Vagina (tissue), 2 donors: ENCODE measurements at places on chromosomes 6 and 20.

- DNase-seq, result no peak
Observed at GRCh38 chr20:2688041-2688591, 4.5 kb upstream of the EBF4 start.

- no peak for DNase-seq
Observed at GRCh38 chr6:161682982-161683381, 409.1 kb upstream of the AGPAT4 start.

GRCh38 chr6:142013875-142014495 lies 118.7 kb upstream of the GJE1 start:
- no peak for DNase-seq

DNA sequence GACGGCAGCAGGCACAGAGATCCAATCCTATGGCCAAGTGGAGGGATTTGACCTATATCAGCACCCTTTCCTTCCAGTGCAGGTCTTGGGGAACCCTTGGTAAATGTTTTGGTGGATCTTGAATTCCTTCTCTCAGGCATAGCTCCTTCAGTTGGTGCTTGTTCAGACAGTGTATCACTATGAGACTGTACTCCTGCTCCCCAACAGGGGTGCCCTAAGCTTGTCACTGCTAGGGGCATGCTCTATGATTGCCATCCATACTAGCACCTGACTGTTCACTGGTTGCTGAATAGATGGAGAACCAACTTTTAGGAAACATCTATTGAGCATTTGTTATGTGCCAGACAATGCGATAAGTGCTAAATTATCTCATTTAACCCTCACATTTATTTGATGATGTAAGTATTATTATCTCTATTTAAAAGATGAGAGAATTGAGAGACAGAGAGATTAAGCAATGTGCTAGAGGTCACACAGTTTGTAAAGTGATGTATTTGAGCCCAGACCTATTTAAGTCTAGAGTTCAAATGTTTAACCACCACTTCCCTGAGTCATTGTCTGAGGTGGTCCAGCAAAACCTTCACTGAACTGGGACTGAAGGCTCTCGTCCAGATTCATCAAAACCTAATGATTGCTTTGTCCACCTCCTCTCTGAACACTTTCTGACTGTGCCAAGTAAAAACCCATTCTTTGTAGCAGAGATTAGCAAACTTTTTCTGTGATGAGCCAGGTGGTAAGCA lies 34.3 kb downstream of the ADGRF1 start:
- DNase-seq, result no peak

DNA sequence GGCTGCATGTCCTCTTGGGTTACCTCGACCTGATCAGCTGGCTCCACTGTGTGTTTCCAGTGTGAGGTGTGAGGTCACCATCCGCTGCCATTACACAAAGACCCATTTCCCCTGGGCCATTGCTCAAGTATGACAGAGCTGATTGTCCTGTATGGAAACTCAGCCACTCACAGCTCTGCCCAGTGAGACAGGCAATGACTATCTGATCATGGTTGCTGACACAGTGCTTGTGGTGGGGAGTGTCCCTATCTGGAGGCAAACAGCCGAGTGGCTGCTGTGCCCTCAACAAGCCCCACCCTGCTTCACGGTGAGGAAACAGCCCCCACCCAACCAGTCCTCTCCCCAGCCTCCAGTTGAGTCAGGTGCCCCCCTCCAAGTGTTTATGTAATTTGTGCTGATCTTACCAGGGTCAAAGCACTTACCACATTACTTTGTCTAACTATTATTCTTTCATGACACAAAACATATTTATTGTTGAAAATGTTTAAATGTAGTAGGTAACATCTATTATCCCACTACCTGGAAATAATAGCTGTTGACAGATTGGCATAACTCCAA lies 11.7 kb upstream of the MAPK13 start:
- peak; percentile 88 for DNase-seq

- no peak for DNase-seq
Observed at GRCh38 chr20:53524589-53525312, 68.9 kb downstream of the ZNF217 start.

GRCh38 chr6:147738099-147738498 lies 229.6 kb downstream of the SAMD5 start:
- no peak for DNase-seq

DNA sequence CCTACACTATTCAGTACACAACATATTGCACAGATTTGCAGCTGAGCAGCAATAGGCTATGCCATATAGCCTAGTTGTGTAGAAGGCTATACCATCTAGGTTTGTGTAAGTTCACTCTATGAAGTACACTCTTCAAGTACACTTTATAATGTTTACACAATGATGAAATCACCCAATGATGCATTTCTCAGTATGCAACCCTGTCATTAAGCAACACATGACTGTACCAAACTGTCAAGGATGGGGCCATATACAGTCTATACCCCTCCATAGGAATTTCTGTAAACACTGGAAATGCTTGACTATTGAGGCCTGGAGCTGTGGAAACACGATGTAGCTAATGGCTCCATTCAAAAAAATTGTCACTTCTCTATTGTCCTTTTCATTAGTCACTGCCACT lies 535.4 kb downstream of the EPM2A start:
- no peak for DNase-seq

GRCh38 chr6:75946146-75946831 lies 126.2 kb downstream of the IMPG1 start:
- DNase-seq, result no peak

DNA sequence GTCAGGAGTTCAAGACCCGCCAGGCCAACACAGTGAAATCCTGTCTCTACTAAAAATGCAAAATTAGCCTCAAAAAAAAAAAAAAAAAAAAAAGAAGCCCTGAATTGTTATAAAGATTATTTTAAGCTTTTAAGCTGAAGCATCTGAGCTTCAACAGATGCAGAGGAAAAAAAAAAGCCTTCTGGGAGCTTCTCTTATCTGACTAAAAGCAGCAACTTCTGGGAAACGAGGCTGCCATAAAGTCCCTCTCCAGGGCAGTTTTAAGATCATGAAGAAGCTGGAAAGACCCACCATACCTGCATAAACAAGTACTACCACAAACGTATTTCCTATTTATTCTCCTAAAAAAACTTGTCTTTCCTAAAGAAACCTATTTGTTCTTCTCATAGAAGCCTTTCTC lies 3.6 kb downstream of the SERINC3 start:
- DNase-seq, result no peak

GRCh38 chr20:38338849-38339520 lies 7.3 kb upstream of the LBP start:
- DNase-seq, result no peak

- no peak for DNase-seq
Observed at GRCh38 chr20:44586289-44586911, 4.0 kb downstream of the PKIG start.

DNA sequence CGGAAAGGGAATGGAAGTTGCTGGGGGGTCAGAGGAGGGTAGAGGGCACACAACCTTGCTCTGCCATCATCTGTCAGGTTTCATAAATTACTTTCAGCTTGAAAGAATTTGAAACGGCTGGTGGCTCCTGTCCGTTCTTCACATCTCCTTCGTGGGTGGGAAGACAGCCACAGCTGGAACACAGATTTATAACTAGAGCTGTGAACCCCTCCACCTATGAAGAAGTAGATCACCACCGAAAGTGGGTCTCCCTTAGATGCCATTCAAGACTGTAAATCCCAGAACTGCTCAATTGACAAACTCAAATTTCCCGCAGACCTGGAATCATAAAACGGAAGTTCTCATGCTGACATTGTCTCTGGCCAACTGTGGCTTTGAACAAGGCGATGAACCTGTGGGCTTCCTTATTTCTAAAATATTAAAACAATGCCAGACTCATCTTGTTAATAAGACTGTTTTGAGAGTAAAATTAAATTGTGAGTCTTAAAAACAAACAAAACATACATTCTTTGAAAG lies 65.3 kb downstream of the BTBD3 start:
- no peak for DNase-seq

GRCh38 chr20:57870597-57871236 lies 160.9 kb upstream of the PMEPA1 start:
- peak; percentile 72 for DNase-seq

DNA sequence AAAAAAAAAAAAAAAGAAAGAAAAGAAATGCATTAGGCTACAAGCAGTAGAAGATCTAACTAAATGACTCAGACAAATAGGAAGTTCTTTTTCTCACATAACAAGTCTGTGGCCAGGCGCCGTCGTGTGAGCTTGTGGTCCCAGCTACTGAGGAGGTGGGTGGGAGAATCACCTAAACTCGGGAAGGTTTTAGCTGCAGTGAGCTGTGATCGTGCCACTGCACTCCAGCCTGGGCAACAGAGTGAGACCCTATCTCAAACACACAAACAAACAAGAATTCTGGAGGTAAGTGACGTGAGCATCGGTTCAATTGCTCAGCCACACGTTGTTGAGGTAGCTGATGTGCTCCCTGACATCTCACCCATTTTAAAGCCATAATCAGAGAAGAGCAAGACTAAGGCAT lies 37.9 kb upstream of the SLC23A2 start:
- no peak for DNase-seq

- no peak for DNase-seq
Observed at GRCh38 chr6:3732345-3733141, 19.0 kb downstream of the PXDC1 start.

DNA sequence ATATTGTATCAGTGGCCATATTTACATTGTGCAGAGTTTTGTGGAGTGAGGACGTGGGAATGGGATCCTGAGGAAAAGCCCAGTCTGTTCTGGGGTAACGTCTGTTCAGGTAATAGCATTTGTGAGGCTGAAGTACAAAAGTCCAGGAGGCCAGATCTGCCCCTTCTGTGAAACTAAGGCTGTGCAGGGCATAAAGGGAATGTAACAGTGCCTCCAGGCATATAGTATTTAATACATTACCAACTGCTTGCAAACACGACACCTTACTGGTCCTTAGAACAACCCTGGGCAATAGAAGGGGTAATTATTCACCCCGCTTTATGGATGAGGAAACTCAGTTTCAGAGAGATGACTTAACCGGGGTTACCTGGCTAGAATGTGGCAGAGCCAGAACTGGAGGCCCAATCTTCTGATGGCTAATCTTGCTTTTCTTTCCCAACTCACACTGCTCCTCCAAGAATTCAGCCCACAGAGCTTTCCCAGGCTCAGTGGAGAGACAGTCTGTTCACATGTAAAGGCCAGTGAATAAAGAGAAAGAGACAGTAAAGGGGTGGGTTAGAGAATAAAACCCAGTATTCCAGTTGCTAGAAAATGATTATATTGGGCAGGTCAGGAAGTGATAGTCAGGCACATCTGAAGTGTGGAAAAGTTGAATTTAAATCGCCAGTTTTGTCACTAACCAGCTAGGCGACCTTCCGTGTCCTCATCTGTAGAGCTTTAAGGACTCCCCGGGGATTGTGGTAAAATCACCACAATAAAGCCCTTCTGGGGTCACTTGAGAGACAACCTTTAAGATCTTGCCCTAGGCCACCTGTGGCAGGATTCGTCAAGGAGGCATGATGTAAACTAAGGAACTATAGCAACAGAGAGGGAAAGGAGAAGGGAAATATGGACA lies 280.7 kb upstream of the CITED2 start:
- no peak for DNase-seq

GRCh38 chr6:7238900-7239589 lies 74.0 kb downstream of the SSR1 start:
- DNase-seq, result no peak

DNA sequence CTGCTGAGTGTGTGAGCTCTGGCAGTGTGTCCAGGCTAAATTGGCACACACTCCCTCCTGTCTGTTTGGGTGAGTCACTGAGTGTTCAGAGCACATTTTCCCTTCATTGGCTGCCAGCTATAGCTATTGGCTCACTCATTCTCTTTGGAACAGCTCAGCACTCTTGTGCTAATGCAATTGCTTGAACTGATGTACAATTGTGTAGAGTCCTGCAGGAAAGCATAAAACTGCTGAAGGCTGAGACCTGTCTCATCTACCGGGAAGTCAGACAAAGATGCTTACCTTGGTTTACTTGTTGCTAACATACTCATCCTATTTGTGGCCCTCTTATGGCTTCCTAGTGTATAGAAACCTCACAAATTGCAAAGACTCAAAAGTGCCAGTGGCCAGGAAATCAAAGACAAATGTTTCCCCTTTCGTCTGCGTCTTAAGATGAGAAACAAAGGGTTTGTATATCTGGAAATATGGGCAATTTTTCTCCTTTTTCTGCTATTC lies 351.0 kb downstream of the BCKDHB start:
- no peak for DNase-seq

- DNase-seq, result no peak
Observed at GRCh38 chr6:49155316-49155715, 307.7 kb downstream of the MMUT start.

GRCh38 chr6:6492675-6493074 lies 95.8 kb upstream of the LY86 start:
- DNase-seq, result no peak

- no peak for DNase-seq
Observed at GRCh38 chr20:6588296-6588695, 179.2 kb upstream of the BMP2 start.

DNA sequence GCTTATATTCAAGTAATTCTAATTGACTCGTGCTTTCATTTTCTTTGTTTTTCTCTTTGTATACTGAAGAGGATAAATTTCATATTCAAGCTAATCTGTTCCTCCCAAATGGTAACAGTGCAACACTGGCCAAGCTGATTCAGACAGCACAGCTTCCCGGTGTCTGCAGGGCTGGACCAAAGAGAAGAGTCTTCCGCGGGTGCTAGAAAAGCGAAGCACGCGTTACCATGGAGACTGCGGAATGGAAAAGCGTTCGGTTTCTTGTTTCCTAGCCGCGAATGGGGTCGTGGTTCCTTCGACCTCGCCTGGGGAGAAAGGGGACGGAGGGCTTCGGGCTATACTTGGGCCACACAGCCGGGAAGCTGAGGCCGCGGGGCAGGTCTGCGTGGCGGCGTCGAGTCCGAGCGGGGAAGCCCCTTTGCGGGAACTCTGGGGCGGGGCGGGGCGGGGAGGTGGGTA lies 6.2 kb upstream of the ZNF311 start:
- DNase-seq, result no peak

DNA sequence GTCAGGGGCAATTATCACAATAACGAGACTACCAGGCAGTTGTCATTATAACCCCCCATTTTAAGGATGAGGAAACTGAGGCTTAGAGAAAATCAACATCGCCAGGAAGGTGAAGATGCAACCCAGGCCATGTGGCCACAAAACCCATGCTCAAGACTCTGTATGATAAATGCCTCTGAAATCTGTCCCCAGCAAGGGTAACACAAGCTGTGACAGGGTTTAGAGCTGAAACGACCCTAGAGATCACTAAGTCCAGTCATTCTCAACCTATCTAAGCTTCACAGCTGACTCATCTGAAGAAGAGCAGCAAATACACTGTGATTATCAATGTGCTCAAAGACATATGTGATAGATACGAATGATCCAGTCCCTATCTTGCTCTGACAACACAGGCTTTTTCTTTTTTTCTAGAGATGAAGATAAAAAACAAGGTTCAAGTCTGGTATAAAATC lies 47.0 kb downstream of the ARHGAP18 start:
- DNase-seq, result no peak

DNA sequence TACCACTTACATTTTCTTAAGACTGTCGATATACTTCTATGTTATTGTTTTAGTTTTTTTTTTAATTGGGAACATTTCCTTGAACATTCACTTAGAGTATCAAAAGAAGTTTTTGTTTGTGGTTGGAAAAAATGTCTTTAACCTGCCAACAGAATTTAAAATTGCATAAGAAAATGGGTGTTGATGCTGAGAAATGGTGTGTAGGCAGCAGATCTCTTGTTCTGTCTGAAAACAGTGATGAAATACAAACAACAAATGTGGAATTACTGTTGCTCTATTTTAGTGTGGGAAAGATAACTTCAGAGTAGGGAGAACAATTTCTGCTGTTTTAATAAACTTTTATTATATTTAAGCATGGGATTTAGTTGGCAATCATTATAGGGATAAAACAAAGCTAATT lies 293.5 kb downstream of the CDKAL1 start:
- DNase-seq, result no peak
